ENCODE measurements at places on chromosomes 6 and 20. TPM values are rescaled to one million over a fixed set of nuclear protein-coding genes. Genes with fewer than 3 reads are reported as not detected.

The TSHZ2 gene
- total RNA-seq: 23.0 TPM

The DPPA5 gene
- not detected for total RNA-seq

The THEMIS gene
- total RNA-seq: 10.2 TPM

The OR12D3 gene
- not detected for total RNA-seq

The BAG2 gene
- 13.6 TPM for total RNA-seq

The SAMD5 gene
- total RNA-seq: 0.48 TPM

The AURKA gene
- 64.8 TPM for total RNA-seq

The SLC52A3 gene
- total RNA-seq: not detected
